ENCODE measurements at places on chromosomes 6 and 20. TPM values are rescaled to one million over a fixed set of nuclear protein-coding genes. Genes with fewer than 3 reads are reported as not detected.

DNA sequence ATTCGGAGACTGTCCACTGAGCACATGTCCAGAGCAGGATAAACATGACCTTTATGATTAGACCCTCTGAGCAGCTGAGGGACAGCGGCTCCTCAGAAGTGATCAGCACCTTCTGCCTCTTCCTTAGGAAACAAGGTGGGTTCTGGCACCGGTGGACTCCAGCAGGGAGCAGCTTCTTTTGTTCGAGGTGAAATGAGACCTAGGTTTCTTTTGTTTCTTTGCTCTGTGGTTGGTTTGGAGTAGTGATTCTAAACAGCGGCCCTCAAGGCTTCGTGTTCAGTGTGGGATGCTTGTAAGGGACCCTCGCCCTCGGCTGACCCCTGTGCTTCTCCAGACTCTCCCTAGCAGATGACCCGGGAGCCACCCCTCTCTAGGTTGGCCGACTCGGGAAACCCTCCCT, 14.6 kb upstream of the FRMD1 start:
- DNase-seq: no peak

DNA sequence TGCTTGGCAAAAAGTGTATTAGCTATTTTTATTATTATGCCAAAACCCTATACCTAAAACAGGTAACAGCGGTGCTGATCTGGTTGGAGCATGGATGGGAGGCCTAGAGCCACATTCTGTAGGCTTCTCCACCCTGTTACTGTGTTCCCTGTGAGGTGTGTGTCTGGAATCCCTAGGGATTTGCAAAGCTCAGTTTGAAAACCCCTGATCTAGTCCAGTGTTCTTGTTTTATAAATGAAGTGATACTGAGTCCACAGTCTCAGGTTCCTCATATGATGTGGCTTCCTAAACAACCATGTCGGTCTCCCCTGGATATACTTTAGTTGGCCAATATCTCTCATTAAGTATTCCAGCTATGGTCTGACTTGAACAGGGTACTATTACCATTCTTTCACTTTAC, 16.3 kb downstream of the ACSS2 start:
- no peak for DNase-seq

DNA sequence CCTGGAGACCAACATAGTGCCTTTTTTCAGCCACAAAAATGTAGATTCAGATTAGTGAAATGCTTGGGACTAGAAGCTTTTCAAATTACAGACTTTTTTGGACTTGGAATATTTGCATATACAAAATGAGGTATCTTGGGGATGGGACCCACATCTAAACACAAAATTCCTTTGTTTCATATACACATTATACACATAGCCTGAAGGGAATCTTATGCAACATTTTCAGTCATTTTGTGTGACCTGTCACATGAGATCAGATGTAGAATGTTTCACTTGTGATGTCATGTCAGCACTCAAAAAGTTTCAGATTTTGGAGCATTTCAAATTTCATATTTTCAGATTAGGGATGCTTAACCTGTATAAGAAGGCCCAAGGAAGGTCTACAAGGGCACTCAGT, 44.5 kb upstream of the ALDH8A1 start:
- no peak for DNase-seq

The TSBP1 gene
- not detected for total RNA-seq

The COL21A1 gene
- not detected for total RNA-seq

DNA sequence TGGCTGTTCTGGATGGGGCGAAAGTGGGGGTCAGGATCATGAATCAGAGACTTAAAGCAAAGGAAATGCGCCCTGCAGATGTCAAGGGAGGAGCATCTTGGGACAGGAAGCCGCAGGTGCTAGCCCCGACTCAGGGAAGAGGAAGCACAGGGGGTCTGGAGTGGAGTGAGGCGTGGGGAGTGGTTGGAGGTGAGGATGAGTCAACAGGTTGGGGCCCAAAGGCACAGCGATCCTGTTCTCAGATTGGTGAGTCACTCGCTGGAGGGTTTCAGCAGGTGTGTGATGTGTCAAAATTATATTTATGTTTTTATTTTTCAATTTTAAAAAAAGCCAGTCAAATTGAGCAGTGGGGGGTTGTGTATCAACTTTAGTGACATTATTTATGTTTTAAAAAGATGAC, 19.0 kb downstream of the PACSIN1 start:
- no peak for DNase-seq

The MRAP2 gene
- not detected for total RNA-seq

DNA sequence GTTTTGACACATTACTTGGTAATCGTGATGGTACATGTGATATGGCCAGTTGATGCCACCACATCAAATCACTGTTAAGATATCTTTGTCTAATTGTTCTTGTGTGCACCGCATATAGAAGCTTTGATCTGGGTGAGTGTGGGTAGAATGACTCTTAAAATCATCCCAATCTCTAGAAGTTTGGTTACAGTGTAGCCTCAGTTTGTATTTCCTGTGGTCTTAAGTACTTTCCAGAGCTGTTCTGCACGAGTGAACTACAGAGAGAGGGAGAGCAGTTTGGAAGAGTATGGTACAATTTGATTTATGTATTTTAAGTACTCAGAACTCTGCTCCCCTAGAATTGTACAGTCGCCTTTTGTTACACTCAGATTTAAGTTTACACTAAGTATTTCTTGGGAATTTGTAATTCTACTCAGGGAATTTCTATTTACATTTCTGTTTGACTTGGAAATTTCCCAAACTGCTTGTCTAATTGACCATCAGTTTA, 37.5 kb downstream of the SNX9 start:
- DNase-seq: no peak

The GLP1R gene
- not detected for total RNA-seq

GRCh38 chr6:93433592-93433991, 14.2 kb upstream of the EPHA7 start:
- no peak for DNase-seq

DNA sequence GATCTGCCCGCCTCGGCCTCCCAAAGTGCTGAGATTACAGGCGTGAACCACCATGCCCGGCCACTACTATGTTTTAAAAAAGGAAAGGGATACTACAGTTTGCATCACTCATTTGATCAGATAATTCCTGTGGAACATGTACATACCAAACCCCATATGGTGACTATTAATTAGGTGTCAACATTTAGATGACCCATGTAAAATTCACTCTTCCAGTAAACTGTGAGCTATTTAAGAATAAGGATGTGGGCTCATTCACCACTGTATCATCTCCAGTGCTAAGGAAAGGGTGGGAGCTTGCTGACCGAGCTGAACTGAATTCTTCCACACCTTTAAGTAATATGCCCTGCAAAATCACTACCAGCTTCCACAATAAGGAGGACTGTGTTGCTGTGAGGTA, 127.5 kb downstream of the BTBD9 start:
- no peak for DNase-seq

GRCh38 chr20:58313396-58313795, 3.9 kb downstream of the RAB22A start:
- no peak for DNase-seq

DNA sequence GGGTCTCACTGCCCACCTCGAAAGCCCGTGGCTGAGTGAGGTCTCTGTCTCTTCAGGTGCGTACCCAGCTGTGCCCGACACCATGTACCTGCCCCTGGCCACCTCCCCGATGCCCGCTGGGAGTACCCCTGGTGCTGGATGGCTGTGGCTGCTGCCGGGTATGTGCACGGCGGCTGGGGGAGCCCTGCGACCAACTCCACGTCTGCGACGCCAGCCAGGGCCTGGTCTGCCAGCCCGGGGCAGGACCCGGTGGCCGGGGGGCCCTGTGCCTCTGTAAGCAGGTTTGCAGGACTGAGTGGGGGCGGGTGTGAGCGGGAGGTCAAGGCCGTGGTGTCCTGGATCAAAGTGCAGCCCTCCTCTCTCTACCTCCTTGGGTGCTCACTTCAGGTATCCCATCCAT, 4.7 kb downstream of the CCN5 start:
- no peak for DNase-seq

The OXT gene
- not detected for total RNA-seq

GRCh38 chr6:33343953-33344611, 26.5 kb upstream of the ZBTB22 start:
- no peak for DNase-seq

DNA sequence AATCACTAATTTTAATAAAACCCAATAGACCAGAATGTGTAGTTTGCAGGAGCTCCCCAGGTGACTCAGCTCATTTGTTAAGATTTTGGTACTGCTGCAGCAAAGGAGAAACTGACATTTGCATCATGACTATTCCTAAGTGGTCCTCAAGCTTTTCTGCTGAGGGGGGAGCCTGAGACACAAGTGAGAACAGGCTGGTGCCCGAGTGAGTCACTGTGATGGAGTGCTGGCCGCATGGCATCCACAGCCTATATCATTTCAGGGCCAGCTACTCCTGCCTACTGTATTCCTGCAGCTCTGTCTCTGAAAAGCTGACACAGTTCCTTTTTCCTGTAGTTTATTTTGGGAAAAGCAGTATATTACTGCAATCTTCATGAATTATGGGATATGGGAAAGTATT, 113.7 kb upstream of the ENPP5 start:
- DNase-seq: no peak

The VSTM2L gene
- 0.12 TPM for total RNA-seq

The NRSN1 gene
- total RNA-seq: not detected

GRCh38 chr20:55054453-55054852, 579.1 kb downstream of the DOK5 start:
- no peak for DNase-seq

GRCh38 chr20:45833883-45834796, 541 bp downstream of the SNX21 start:
- DNase-seq: no peak

DNA sequence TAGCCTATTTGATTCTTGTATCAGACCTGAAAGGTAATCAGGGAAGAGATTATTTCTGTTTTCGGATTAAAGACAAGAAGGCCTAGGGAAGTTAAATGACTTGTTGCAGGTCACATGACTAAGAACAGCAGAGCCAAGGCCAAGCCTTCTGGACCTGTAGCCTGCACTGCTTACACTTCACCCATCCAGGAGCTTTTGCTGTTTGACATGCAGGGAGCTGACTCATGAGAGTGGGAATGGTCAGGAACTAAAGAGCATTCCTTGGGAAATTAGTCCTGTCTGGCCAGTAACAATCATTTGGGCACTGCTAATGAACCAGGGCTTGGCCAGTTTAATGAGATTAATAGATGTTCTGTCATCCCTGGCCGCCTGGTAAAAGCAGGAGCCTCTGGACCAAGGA, 46.8 kb downstream of the EIF2S2 start:
- peak; percentile 83 for DNase-seq

DNA sequence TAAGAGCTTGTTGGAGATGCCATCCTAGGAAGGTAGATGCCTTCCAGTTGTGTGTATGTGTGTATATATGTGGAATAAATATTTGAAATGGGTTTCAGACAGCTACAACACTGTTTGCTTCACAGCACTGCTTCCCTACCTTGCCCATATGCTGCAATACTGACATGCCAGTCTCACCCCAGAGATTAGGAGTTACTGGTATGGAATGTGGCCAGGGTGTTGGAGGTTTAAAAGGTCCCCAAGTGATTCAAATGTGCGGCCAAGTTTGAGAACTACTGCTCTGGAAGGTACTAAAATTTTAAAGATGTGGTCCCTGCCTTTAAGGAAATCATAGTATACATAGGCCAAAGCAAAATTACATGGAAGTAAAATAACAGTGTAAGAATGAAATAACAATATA, 39.5 kb downstream of the BCKDHB start:
- DNase-seq: no peak

DNA sequence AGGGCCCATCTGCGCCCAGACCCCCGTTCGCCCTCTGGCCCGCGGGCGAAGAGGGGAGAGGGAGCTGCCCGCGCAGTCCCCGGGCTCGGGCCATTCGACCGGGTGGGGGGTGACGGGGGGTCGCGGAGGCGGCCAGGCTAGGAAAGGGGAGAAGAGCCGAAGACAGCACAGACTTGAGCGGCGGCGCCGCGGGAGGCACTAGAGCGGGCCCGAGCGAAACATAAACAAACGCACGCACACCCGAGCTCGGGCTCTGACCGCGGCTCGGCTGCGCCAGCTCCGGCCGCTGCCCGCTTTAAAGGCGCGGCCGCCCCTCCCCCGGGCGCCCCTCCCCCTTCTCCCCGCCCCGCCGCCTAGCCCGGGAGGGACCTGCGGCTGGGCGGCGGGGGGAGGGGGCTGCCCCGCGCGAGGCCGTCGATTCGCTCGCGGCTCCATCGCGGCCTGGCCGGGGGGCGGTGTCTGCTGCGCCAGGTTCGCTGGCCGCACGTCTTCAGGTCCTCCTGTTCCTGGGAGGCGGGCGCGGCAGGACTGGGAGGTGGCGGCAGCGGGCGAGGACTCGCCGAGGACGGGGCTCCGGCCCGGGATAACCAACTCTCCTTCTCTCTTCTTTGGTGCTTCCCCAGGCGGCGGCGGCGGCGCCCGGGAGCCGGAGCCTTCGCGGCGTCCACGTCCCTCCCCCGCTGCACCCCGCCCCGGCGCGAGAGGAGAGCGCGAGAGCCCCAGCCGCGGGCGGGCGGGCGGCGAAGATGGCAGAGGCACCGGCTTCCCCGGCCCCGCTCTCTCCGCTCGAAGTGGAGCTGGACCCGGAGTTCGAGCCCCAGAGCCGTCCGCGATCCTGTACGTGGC, at the start of gene FOXO3:
TSS of gene FOXO3 (plus strand) at position 455 of the 846 bp plus-strand sequence. CDS start at position 747, 292 bp downstream.
- peak; percentile 77 for DNase-seq

- DNase-seq: peak; percentile 66
Observed at GRCh38 chr6:40848038-40848437, 191.0 kb downstream of the UNC5CL start.

GRCh38 chr6:169170583-169170955, 83.1 kb downstream of the THBS2 start:
- no peak for DNase-seq

DNA sequence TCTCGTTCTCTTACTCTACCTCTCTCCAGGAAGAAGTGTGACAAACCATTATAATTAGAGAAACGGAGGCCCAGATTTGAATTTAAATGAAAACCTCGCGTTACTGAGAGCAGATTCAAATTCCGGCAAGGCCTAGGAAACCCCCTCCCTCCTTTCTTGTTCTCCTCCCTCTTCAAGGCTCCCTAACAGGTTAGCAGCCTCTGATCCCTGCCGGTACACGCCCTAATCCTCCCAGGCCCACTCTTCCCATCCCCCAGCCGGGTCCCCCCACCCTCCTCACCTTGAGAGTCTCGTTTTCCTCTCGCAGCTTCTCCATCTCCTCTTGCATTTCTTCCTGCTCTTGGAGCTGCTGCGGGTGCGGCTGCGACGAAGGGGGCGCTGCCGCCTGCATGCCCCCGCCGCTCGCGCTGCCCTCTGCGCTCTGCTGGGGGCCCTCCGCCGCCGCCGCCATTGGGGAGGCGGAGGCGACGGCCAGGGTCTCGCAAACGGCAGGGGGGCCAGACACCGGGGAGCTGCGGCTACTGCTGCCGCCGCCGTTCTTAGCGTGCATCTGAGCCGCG, 3.8 kb downstream of the MTCL3 start:
- peak; percentile 16 for DNase-seq

The DUSP15 gene
- total RNA-seq: not detected

DNA sequence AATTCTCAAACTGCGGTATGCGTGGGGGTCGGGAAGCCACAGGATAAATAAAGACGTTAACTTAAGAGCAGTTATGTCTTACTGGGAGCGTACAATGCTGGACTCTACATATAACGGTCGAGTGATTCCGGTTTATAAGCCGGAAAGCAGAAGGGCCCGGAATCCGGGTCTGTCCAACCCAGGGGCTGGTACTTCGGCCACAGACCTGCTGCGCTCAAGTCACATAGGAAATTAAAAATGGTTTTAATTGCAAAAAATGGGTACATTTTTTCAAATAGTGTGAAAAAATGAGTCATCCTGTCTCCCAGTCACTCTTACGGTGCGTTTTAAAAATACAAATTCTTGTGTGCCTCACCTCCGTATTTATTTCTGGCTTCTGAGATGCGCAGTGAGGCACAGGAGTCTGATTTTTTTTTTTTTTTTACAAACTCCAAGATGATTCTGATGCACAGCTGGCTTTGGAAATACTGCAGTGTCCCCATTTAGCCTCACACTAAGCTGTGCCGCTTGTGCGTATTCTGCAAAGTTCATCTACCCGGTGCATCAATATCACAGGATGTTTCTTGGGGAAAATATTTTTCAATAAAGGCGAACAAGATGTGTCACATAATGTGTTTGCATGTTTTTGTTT, 1.0 kb downstream of the PCIF1 start:
- no peak for DNase-seq
